ENCODE measurements at places on chromosomes 12 and 14.

- no peaks in the 10 kb centered on the region for H3K4me1 ChIP-seq
- DNase-seq: no peak
- no peaks in the 10 kb centered on the region for H3K36me3 ChIP-seq
Measured at GRCh38 chr12:47534695-47535094, 171.1 kb downstream of the RPAP3 start.

GRCh38 chr12:11823593-11823992, 174.1 kb downstream of the ETV6 start:
- H3K27ac ChIP-seq: no peak overlapping the region
- H3K36me3 ChIP-seq: no peaks in the 10 kb centered on the region
- H3K4me1 ChIP-seq: peaks cover 48% of the 10 kb centered on the region
- no peak overlapping the region for H3K4me3 ChIP-seq
- DNase-seq: no peak
- no peaks in the 10 kb centered on the region for H3K27me3 ChIP-seq

DNA sequence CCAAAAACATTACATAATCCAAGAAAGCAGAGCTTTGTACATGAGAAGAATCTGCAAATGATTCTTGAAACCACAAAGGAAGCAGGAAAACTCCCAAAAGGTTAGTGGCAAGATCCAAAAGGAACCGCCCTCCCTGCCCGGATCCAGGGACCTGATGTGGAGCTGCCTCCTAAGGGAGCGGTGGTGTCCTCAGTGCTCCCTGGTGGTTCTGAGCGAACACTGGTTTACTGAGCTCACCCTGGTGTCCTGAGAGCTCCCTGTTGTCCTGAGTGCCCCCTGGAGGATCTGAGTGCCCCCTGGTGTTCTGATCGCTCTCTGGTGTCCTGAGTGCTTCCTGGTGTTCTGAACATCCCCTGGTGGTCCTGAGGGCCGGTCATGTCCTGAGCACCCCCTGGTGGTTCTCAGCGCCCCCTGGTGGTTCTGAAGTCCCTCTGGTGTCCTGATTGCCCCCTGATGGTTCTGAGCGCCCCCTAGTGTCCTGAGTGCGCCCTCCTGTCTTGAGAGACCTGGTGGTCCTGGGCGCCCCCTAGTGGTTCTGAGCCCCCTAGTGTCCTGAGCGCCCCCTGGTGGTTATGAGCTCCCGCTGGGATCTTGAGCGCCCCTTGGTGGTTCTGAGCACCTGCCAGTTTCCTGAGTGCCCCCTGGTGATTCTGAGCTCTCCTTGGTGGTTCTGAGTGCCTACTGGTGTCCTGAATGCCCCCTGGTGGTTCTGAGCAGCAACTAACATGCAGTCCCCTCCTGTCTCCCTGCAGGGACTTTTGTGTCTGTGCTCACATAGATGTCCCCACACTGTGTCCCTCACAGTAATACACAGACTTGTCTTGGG, 891.1 kb downstream of the TMEM121 start:
- H3K36me3 ChIP-seq: no peaks in the 10 kb centered on the region
- H3K27me3 ChIP-seq: no peaks in the 10 kb centered on the region
- H3K27ac ChIP-seq: no peak overlapping the region
- DNase-seq: no peak

DNA sequence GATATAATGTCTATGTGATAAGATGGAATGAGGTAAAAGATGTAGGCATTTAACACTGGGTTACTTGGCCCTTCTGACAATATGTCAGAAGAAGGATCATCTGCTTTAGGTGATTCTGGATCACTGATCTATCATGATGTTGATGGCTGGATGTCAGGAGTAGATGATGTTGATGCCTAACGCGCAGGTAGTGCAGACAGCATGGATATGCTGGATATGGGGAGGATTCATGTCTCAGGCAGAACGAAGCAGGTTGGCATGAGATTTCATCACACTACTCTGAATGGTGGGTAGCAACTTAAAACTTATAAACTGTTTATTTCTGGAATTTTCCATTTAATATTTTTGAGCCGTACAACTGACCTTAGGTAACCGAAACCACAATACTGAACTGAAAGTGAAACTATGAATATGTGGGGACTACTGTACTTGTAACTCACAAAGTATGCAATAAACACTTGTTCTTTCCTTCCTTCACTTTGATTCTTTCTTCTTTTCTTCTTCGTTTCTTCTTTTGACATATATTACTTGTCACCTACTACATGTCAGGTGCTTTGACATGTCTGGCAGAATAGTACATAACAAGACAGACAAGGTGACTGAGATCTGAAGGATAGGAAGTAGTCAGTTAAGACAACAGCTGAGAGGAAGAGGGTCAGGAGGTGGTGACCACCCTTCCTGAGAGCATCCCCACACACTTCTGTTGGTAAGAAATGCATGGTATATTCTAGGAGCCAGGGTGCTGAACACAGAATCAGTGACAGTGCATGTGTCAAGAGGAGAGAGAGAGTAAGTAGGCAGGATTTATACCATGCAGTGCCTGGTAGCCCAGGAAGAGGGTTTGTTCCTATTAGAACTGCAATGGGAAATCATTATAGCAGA, 238.8 kb downstream of the PPFIA2 start:
- H3K4me1 ChIP-seq: no peaks in the 10 kb centered on the region
- no peak for DNase-seq
- no peak overlapping the region for H3K27ac ChIP-seq
- no peaks in the 10 kb centered on the region for H3K36me3 ChIP-seq
- H3K27me3 ChIP-seq: no peaks in the 10 kb centered on the region

DNA sequence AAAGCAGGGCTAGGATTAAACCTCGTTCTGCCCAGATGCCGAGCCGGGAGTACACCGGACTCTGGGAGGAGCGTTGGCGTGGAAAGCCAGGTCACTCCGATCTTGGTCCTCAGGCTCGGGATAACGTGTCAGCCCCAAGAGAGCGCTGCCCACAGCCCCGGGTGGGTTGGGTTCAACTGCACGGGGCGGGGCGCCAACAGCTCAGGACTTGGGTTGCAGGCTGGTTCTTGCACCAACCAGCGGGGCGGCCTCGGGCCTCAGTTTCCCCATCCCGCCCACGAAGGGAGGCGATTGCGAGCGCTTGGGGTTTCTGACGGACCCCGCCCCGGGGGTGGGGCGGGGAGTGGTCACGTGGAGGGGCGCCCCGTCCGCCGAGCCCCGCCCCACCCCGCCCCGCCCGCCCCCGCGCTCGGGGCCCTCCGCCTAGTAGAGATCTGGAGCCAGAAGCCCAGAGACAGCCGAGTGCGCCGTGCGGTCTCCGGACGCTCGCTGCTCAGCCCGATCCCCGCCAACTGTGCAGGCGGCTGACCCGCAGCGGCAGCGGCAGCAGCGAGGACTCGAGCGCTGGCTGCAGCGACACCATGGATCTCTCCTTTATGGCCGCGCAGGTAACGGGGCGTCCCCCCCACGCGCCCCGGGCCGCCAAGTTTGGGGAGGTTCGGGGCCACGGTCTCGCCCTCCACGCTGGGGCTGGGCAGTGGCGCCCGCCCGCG, at the start of gene C14orf132:
TSS of gene C14orf132 (plus strand) at position 443 of the 713 bp plus-strand sequence. CDS start at position 582, 139 bp downstream.
- H3K27ac ChIP-seq: peak within 1 kb of the TSS; percentile 94
- H3K27me3 ChIP-seq: no peaks in the 10 kb centered on the region
- peaks cover 40% of the 10 kb centered on the region for H3K4me1 ChIP-seq

DNA sequence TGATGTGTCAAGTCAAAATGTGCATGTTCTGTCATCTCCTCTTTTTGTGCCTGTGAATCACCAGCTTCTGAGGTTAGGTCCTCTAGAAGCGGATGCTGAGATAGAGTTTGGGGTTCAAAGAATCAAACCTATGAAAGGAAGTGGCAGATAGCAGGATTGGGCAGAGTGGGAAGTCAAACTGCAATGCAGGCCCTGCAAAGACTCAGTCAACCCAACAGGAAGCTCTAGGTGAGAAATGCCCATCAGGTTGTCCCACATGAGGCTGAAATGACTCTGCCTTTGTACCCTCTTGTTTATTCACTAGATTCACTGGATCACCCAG, 4.5 kb upstream of the MIA2 start:
- H3K36me3 ChIP-seq: no peaks in the 10 kb centered on the region
- H3K4me1 ChIP-seq: no peaks in the 10 kb centered on the region
- H3K4me3 ChIP-seq: no peak overlapping the region
- no peak overlapping the region for H3K27ac ChIP-seq
- no peak for DNase-seq

GRCh38 chr12:51851413-51852124, 3.1 kb upstream of the FIGNL2 start:
- H3K4me1 ChIP-seq: peaks cover 29% of the 10 kb centered on the region
- H3K36me3 ChIP-seq: no peaks in the 10 kb centered on the region
- no peaks in the 10 kb centered on the region for H3K27me3 ChIP-seq
- peak; percentile 39 for DNase-seq
- H3K27ac ChIP-seq: no peak overlapping the region
- no peak overlapping the region for H3K4me3 ChIP-seq

GRCh38 chr14:99476864-99477263, 3.8 kb downstream of the SETD3 start:
- H3K4me3 ChIP-seq: no peak overlapping the region
- no peak for DNase-seq
- no peak overlapping the region for H3K27ac ChIP-seq
- no peaks in the 10 kb centered on the region for H3K36me3 ChIP-seq
- H3K27me3 ChIP-seq: no peaks in the 10 kb centered on the region
- peaks cover 18% of the 10 kb centered on the region for H3K4me1 ChIP-seq

GRCh38 chr14:51789596-51789995, 70.8 kb upstream of the GNG2 start:
- no peak overlapping the region for H3K27ac ChIP-seq
- no peak for DNase-seq
- no peaks in the 10 kb centered on the region for H3K36me3 ChIP-seq

DNA sequence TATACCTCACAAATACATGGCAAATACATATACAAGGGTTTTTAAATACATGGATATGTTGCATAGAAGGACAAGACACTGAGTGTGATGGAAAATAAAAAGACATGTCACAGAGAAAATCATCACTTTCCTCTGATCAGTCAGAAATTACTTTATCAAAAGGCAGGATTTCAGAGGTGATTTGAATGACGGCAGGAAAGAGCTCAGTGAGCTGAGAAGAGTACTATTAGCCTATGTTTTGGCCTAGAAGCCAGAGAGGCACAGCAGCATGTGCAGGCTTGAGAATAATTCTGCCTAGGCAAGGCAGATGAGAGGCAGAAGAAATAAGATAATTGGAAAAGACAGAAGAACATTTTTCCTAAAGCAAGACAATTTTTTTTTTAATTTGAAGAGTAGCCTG, 94.9 kb downstream of the BCAT1 start:
- H3K27ac ChIP-seq: no peak overlapping the region
- no peak for DNase-seq
- H3K27me3 ChIP-seq: no peaks in the 10 kb centered on the region
- no peaks in the 10 kb centered on the region for H3K4me1 ChIP-seq

DNA sequence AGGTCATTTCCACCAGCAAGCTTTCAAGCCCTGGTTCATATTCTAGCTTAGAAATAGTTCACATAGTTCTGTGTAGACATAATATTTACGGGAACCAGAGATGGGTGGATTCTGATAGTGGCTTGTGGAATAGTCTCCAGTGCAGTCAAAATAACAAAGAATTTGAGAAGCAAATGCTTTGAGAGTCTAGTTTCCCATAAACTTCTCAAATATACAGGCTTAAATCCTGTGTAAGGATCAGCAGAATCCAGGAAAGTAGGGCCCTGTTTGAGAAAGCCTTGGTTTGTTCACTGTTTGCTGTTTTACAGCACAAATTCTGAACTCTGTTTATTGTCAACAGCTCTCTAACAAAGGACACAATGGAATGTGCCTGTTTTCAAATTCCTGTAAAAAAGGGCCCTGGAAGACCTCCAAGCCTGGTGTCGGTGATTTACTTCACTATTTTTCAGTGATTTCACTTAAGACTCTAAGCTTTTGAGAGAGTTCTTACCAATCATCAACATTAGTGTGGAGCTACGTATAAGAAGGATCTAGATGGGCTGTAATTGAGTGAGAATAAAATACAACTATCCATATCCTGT, 11.4 kb upstream of the FOS start:
- H3K27me3 ChIP-seq: no peaks in the 10 kb centered on the region
- H3K4me3 ChIP-seq: no peak overlapping the region
- no peak for DNase-seq
- no peaks in the 10 kb centered on the region for H3K36me3 ChIP-seq

DNA sequence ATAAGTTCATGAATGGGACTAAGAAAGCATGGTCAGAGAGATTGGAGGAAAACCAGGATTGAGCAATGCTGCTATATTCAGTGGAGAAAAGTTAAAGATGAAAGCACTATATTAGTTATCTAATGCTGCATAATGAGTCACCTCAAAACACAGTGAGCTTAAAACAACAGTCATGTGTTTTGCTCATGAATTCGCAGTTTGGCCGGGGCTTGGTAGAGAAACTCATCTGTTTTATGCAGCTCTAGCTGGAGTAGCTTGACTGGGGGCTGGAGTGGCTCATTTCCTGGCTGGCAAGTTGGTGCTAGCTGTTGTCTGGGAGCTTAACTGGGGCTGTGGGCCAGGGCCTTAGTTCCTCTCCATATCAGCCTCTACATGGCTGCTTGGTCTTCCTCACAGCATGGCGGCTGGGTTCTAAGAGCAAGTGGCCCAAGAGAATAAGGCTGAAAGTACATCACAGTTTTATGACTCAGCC, 90.1 kb downstream of the ADCK1 start:
- DNase-seq: no peak
- no peak overlapping the region for H3K27ac ChIP-seq
- no peaks in the 10 kb centered on the region for H3K4me1 ChIP-seq
- H3K36me3 ChIP-seq: peaks cover 15% of the 10 kb centered on the region
- H3K4me3 ChIP-seq: no peak overlapping the region

- DNase-seq: no peak
- no peaks in the 10 kb centered on the region for H3K4me1 ChIP-seq
- no peaks in the 10 kb centered on the region for H3K27me3 ChIP-seq
- H3K27ac ChIP-seq: no peak overlapping the region
- H3K4me3 ChIP-seq: no peak overlapping the region
Measured at GRCh38 chr14:39665075-39665475, 232.8 kb upstream of the FBXO33 start.

DNA sequence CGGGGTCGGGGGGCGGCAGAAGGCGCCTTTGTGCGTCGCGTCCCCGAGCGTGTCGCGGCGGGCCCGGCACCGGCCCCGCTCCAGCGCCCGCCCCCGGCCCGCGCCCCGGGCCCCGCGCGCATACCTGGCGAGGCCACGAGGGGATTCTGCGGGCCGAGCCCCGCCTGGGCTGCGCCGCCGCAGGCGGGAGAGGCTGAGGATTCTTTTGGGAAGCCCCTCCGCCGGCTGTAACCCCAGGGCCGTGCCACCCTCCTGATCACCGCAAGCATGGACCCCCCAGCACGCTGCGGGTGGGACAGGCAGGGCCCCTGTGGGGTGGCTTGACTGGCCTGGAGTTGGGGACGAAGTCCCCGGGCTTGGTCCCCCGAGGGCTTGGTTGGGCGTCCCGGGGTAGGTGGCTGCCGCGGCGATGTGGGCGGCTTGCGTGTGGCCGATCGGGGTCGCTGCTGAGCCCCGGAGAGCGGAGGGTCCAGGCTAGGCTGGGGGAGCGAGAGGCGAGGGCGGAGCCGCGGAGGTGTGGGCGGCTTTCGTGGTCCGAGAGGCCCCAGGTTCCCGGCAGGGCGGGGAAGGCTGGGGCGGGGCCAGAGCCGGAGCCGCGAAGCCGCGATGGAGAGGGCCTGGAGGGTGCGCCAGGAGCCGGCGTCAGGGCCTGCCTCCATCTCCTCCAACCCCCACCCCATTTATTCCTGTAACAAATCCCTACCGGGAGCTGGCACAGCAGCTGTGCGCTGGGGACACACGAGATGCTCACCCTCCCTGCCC, 28.4 kb upstream of the GPR132 start:
- H3K27me3 ChIP-seq: no peaks in the 10 kb centered on the region
- H3K36me3 ChIP-seq: no peaks in the 10 kb centered on the region
- H3K4me3 ChIP-seq: peak overlapping the region; percentile 77
- DNase-seq: no peak
- peak overlapping the region; percentile 98 for H3K27ac ChIP-seq
- H3K4me1 ChIP-seq: peaks cover 47% of the 10 kb centered on the region
